ENCODE measurements at places on chromosomes 12 and 14.

DNA sequence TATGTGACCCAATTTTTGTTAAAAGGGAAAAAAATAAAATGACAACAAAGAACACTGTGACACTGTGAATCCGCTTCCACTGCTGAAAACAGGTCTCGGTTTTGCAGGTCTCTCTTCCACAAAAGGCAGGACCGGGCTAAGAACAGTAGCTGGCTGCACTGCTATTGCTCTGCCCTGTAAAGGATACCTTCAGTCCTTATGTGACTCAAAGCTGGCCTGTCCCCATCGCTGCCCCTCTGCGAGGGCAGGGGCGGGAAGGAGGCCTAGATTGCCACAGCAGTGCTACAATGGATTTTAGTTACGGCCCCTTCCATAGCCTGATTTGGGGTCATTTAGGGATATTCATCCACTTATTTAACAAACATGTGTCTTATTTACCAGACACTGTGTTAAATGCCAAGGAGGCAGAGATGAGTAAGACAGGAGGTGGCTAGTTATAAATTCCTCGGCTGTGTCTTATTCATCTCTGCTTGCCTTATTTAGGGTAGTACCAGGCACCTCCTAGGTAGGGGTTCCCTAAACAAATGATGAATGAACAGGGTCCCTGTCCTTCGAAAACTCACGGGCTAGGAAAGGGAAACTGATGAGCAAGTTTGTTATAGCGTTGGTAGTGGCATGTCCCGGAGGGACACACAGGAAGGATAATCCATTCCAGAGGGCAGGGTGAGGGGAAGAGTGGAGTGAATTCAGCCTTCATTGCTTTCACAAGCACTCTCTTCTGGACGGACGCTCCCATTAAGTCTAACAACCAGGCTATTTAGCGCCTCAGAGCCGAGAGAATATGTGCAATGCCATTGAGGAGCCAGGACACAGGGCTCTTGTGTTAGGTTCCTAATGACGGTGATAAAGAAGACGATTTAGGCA, 73.3 kb downstream of the EID3 start:
- no peak for DNase-seq

DNA sequence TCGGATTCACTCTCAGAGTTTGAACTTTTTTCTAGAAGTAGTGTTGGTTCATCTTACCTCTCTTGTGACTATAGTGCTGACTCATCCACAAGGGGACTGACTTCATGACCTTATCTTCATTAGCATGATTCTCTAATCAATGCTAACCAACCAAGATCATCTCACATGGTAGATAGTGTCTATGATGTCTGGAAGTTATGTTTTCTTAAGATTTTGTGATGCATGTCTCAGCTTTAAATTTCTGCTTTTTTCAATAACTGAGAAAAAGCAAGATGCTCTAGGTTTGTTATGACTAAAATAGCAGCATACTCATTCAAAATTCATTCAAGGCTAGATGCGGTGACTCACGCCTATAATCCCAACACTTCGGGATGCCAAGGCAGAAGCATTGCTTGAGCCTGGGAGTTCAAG, 12.3 kb upstream of the SLC35E3 start:
- DNase-seq = no peak

GRCh38 chr12:95820096-95820703, 29.6 kb upstream of the NTN4 start:
- DNase-seq = no peak

GRCh38 chr12:1309613-1310012, 284.8 kb downstream of the FBXL14 start:
- DNase-seq = no peak

- no peak for DNase-seq
Observed at GRCh38 chr14:33678005-33678404, 272.9 kb downstream of the EGLN3 start.

DNA sequence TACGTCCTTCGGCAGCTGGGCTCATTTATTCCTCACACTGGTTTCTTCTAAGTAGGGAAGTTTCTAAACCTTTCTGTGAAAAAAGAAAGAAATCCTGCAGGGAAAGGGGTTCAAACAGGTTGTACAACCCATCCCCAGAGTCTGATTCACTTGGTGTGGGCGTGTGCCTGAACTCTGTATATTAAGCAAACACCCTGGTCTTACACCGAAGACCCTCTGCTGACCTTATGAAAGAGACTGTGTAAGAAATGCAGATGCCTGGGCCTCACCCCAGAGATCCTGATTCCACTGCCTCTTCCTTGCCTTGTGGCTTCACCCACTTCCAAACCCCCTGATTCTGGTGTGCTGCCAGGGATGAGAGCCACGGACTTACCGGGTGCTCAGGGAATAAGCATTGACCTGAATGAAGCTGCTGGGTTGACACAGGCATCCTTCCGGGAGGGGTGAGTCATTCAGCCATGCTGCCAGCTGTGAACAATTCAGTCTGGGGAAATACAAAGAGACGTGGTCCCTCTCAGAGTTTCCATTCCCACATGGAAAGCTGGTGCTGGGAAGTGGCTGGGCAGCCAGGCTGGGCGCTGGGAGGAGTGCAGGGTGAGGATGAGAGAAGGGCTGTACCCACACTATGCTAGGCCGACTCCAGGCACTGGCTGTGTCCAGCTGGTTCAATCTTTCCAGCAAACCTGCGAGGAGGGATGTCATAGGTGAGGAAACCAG, 26.5 kb upstream of the ACTN1 start:
- DNase-seq = no peak

GRCh38 chr12:43104494-43104893, 447.5 kb downstream of the ADAMTS20 start:
- no peak for DNase-seq

DNA sequence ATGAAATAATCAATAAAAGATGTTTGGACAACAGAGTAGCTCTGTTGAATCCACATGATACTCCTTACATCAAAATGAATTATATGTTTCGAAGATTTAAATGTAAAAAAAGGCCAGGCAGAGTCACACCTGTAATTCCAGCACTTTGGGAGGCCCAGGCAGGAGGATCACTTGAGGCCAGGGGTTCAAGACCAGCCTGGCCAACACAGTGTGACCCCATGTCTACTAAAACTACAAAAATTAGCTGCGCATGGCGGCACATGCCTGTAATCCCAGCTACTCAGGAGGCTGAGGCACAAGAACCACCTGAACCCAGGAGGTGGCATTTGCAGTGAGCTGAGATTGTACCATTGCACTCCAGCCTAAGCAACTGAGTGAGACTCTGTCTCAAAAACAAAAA, 14.8 kb downstream of the CEP290 start:
- no peak for DNase-seq

DNA sequence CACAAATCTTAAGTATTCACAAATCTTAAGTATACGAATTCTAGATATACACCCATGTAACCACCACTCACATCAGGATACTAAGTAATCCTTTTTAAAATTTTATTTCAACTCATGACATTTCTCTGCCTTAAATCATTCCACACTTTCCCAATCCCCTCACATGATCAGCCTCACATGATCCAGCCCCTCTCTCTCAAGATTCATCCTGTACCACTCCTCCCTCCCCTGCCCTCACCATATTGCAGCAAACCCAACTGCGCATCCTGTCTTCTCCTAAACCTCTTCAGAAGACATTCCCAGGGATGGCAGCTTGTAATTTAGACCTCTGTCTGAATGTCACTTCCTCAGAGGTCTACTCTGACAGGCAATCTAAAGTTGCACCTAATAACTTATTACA, 1.7 kb upstream of the EIF4B start:
- DNase-seq = no peak

All from Jurkat, Clone E6-1 (cell line).